ENCODE measurements at places on chromosomes 6 and 20.

- no peak for DNase-seq
These were observed 21.1 kb downstream of the KIAA1755 start for GRCh38 chr20:38239441-38239840.

DNA sequence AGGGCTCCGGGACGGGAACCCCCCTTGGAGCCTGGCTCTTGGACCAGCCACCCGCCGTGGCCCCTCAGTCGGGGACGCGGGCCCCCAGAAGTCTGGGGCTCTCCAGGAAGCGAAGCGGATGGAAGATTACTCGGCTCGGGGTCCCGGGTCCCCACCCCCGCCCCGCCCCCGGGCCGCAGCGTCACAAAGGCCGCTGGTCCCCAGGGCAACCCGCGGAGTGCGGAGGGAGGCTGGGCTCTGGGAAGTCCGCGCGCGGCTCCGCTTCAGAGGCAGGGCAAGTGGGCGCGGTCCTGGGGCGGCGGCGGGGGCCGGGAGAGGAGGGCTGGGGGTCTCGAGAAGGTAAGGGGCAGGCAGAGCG lies at the start of gene FNDC11:
FNDC11 (plus strand) TSS at position 227 of the 358 bp plus-strand sequence. CDS start 1,505 bp downstream, outside the sequence.
- DNase-seq = no peak

- no peak for DNase-seq
These were observed 144.3 kb upstream of the SALL4 start for GRCh38 chr20:51946586-51946985.

DNA sequence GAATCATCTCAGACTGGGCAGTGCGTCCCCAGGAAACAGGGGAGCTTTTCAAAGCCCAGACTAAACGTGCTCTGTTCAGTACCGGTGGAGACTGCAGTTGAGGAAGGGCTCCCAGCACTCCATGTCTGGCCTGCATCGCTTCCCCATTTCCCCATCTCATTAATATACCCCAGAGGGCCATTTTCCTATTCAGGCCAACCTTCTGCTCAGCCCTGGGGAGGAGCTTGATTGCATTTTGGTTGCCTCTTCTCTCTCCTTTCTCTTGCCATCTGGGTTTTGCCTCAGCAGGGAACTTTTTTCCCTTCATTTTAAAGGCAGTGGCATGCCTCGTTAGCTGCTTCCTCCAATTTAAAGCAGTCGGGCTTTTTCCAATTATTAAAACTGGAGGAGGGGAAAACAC lies 394.3 kb upstream of the SOX4 start:
- no peak for DNase-seq

DNA sequence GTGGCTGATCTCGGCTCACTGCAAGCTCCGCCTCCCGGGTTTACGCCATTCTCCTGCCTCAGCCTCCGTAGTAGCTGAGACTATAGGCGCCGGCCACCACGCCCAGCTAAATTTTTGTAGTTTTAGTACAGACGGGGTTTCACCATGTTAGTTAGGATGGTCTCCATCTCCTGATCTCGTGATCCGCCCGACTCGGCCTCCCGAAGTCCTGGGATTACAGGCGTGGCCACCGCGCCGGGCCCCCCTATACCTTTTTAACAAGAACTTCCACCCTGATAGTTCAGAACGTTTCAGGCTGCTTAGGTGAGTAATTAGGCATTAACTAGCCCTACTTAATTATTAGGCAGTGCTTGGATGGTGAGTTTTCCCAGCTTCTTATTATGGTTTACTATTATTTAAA lies 552.5 kb downstream of the BCKDHB start:
- DNase-seq = no peak
